Hematopoietic multipotent progenitor cell treated with erythropoietin and hydrocortisone succinate and interleukin-3 and kit ligand, for 17 days (in vitro differentiated cells): ENCODE measurements at places on chromosomes 2 and 18.

DNA sequence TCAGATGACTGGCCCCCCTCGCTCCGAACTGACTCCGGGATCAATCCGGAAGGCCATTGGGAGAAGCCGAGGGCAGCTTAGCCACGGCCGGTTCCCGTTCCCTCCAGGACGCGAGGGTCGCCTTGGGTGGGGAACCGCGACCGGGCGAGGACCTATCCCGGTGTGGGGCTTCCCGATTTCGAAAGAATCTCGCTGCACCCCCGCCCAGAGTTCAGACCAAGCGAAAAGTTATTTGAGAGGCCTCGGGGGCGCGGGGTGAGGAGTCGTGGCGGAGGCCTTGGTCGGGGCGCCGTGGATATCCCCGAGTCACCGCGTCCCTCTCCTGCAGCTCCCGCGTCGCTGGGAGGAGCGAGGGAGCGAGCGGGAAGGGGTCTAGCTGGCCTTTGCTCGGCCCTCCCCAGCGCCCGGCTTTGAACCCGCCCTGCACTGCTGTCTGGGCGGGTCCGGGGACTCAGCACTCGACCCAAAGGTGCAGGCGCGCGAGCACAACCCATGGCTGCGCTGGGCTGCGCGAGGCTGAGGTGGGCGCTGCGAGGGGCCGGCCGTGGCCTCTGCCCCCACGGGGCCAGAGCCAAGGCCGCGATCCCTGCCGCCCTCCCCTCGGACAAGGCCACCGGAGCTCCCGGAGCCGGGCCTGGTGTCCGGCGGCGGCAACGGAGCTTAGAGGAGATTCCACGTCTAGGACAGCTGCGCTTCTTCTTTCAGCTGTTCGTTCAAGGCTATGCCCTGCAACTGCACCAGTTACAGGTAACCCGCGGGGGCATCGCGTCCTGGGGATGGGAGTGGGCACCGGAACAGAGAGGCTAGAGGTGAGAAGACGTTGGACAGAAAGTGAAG lies at the start of gene CYP27A1:
TSS of gene CYP27A1 (plus strand) at position 457 of the 837 bp plus-strand sequence. CDS start at position 493, 36 bp downstream.
- no peak for DNase-seq

GRCh38 chr2:31078011-31078410 lies 60.2 kb downstream of the GALNT14 start:
- no peak for DNase-seq

- DNase-seq, result no peak
Measured at GRCh38 chr2:107502539-107502938, 324.2 kb upstream of the RGPD4 start.

DNA sequence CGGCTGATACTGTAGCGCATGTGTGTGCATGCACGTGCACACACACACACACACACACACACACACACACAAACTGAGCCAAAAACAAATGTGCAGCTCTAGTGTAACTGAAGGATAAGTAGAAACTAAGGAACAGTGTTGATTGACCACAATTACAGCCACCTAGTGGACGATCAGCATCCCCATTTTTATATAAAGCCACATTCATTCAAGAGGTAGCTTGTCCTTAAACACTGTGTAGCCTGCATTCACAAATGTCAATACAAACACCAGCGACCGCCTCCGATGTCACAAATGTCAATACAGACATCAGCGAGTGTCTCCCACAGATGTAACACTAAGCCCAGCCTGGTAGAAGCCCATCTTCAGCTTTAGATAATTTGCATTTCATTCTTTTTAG lies 167.4 kb downstream of the PTGR3 start:
- no peak for DNase-seq

- DNase-seq, result no peak
Measured at GRCh38 chr2:7983912-7984311, 697.9 kb upstream of the ID2 start.

DNA sequence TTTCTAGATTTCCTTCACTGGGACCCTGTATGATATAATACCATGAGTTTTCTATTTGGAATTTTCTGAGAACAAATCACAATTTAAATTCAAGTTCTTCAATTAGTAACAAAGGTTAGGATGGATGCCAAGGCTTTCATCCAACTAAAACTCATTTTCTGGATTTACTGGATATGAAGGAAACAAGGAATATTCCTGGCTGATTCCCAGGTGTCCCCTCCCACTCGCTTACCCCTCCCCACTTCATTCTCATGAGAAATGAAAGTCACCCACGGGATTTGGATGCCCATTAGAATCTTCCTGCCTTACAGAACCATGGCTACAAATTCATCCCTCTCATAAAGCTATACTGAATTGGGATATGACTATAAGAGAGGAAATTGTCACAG lies 40.0 kb downstream of the RNU4ATAC start:
- no peak for DNase-seq

DNA sequence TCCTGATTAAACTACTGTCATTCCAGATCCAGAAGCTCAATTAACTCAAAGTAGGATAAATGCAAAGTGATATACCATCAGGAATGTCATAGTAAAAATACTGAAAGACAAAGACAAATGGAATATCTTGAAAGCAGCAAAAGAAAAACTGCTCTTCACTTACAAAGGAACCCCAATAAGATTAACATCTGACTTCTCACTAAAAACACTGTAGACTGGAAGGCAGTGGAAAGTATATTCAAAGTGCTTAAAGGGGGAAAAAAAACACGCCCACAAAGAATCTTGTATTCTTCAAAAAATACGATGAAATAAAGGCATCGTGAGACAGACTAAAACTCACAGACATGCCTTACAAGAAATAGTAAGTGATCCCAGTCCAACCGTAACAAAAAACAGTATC lies 195.7 kb downstream of the DOK6 start:
- DNase-seq, result no peak

- no peak for DNase-seq
Measured at GRCh38 chr2:186612026-186612425, 22.2 kb downstream of the ITGAV start.

GRCh38 chr2:134762508-134762907 lies 43.7 kb upstream of the TMEM163 start:
- no peak for DNase-seq
